Activated T-cell treated with anti-CD3 and anti-CD28 coated beads, Interleukin-2, amount 50 U/mL, for 72 hours (primary cell): ENCODE measurements at places on chromosomes 13 and 19.

DNA sequence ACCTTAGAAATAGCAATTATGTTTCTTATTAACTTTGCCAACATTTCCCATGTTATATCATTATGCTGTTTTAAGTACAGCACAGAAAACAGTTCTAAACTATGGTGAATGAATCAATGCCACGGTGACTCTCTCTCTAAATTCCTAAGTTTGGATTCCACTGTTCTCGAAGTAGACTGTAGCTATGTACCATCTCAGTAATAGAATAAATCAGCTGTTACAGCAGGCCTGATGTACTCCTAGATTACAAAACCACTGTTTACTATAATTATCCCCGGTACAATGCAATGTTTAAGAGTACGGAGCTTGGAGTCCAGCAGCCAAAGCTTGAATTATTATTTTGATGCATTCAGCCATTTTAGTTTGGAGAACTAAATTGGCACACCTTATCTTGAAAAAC lies 476.3 kb upstream of the SLITRK1 start:
- H3K36me3 ChIP-seq: no peaks in the 10 kb centered on the region
- no peak overlapping the region for H3K27ac ChIP-seq
- DNase-seq: no peak
- H3K27me3 ChIP-seq: no peaks in the 10 kb centered on the region

DNA sequence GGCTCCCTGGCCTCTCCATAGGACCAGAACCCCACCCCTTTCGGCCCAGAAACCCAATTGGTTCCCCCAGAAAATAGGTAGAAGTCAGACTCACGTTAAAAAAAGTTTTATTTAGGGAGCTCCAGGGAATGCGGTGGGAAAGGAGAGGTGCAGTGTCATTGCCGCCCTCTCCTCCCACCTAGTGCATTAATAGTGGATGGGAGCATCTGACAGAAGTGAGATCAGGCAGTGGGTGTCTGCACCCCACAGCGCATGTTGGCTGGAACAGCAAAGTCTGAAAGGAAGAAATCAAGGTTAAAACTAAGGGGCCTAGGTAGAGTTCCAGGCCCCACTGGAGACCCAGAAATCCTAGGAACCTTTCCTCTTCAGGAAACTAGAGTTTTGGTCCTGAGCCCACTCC lies 2.1 kb upstream of the PHLDB3 start:
- H3K27me3 ChIP-seq: no peaks in the 10 kb centered on the region
- no peak for DNase-seq
- H3K4me3 ChIP-seq: no peak overlapping the region
- peaks cover 19% of the 10 kb centered on the region for H3K4me1 ChIP-seq
- H3K27ac ChIP-seq: no peak overlapping the region
- peaks cover 3% of the 10 kb centered on the region for H3K36me3 ChIP-seq

DNA sequence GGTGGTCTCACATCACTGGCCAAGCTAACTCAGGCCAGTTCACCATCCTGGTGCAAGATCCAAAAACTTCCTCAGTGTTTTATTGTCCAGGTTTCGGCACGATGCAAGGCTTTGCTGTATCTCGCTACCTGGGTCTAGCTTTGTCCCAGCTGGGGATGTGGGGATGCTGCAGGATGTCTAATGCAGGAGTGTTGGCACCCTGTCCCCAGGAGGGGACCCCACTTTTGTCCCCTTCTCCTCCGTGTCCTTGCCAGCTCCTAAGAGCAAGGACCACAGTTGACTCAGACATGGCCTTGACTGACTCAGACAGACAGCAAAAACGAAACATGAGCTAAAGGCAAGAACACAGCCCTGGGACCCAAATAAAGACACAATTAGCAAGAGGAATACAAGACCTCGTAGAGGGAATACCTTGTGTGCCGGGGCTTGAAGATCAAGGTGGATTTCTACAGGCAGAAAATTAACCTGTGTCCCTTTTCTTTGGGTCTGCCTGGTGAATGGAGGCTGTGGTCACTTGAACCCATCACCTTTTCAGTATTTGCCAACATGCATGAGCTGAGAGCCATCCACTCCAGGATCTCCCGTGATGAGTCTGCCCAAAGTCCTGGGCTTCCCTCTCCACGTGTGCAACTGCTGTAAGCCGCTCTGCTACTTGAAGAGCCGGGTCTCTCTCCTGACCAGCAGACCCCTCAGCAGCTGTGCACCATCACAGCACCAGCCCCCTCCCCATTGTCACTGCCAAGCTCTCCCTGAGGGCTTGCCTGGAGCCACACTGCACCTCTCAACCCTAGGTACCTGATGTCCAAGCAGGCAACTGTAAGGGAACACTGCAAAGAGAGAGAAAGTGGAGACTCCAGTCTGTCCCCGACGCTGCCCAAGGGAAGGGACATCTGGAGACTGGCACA lies 149.5 kb upstream of the ZNF507 start:
- no peak overlapping the region for H3K27ac ChIP-seq
- no peaks in the 10 kb centered on the region for H3K36me3 ChIP-seq
- no peak for DNase-seq
- H3K4me1 ChIP-seq: no peaks in the 10 kb centered on the region
- no peak overlapping the region for H3K4me3 ChIP-seq
- peaks cover 4% of the 10 kb centered on the region for H3K27me3 ChIP-seq

DNA sequence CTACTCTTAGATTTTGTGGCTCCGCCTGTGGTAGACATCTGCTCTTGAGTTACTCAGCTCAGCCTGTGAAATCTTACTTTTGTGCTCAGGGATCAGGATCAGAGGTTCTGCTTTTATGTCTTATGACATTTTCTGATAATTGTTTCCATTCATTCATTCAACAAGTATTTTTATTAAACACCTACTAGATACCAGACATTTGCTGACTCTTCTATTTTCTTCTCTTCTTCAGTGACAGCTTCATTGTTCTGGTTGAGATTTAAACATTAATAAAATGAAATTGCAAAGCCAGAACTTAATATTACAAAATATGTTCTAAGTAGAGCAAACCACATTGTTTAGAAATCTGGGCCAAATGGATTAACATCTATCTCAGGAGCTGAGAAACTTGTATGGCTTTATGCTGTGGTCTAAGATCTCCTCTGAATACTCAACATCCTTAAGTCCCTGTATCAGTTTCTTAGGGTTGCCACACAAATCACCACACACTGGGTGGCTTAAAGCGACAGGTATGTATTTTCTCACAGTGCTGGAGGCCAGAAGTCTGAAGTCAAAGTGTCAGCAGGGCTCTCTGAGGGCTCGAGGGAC lies 15.8 kb upstream of the MICU2 start:
- no peak overlapping the region for H3K27ac ChIP-seq
- H3K27me3 ChIP-seq: peaks cover 29% of the 10 kb centered on the region
- no peaks in the 10 kb centered on the region for H3K4me1 ChIP-seq
- H3K36me3 ChIP-seq: no peaks in the 10 kb centered on the region
- H3K4me3 ChIP-seq: no peak overlapping the region

- H3K4me3 ChIP-seq: no peak overlapping the region
- H3K27me3 ChIP-seq: peaks cover 10% of the 10 kb centered on the region
- H3K36me3 ChIP-seq: no peaks in the 10 kb centered on the region
Observed at GRCh38 chr13:109713681-109714080, 72.7 kb downstream of the IRS2 start.

- H3K27ac ChIP-seq: no peak overlapping the region
- peaks cover 30% of the 10 kb centered on the region for H3K27me3 ChIP-seq
- no peaks in the 10 kb centered on the region for H3K36me3 ChIP-seq
- H3K4me3 ChIP-seq: no peak overlapping the region
- DNase-seq: no peak
Observed at GRCh38 chr13:31081316-31081715, 80.4 kb downstream of the HSPH1 start.

DNA sequence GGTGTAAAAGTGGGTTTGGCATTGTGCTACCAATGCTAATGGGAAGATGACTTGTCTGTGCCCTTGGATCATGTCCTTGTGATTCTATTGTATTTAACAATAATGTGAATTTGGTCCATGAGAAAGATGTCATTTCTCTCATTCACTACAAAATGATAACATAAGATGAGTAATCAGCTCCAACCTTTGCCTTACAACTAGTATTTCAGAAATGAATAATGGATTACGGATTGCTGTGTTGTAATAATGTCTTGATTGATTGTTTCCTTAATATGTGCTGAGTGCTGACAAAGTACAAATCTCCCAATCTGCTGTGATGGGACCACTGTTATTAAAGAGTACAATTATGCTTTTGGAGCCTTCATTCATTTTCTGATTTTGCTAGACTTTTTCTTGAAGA lies 375.0 kb downstream of the PCDH9 start:
- H3K4me1 ChIP-seq: no peaks in the 10 kb centered on the region
- no peak overlapping the region for H3K27ac ChIP-seq
- DNase-seq: no peak
- H3K27me3 ChIP-seq: no peaks in the 10 kb centered on the region
- no peak overlapping the region for H3K4me3 ChIP-seq
- H3K36me3 ChIP-seq: no peaks in the 10 kb centered on the region

DNA sequence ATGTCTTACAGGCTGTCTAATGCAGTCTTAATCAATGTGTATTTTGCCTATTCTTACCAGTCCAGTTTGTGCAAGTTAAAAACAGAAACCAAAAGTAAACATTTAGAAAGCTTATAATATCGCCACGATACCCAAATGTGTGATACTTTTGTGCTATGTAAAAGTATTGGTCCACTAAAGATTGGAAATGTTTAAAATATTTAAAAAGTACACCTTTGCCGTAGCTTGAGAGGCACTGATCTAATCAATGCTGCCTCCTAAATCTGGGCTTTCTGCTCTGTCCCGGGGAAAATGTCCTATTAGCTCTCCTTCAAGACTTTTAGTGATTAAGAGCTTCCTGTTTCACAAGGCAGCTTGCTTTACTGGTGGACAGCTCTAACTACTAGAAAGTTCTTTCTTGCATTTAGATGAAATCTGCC lies 64.7 kb downstream of the DNAJC15 start:
- DNase-seq: no peak
- peaks cover 17% of the 10 kb centered on the region for H3K4me1 ChIP-seq
- H3K27ac ChIP-seq: peak overlapping the region; percentile 40
- peaks cover 12% of the 10 kb centered on the region for H3K36me3 ChIP-seq
- peak overlapping the region; percentile 70 for H3K4me3 ChIP-seq

DNA sequence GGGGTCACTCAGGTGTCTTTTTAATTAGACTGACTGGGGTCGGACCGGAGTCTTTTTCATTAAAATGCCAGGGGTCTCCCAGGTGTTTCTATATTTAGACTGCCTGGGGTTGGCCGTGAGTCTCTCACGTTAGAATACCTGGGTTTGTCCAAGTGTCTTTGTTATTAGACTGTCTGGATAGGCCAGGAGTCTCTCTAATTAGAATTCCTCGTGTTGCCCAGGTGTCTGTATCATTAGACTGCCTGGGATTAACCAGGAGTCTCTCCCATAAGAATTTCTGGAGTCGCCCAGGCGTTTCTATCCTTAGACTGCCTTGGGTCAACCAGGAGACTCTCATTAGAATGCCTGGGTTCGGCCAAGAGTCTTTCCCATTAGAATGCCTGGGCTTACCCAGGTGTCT lies 1445.7 kb downstream of the UQCRFS1 start:
- DNase-seq: no peak
- peaks cover 45% of the 10 kb centered on the region for H3K36me3 ChIP-seq
- no peak overlapping the region for H3K4me3 ChIP-seq
- no peak overlapping the region for H3K27ac ChIP-seq
- no peaks in the 10 kb centered on the region for H3K4me1 ChIP-seq
- H3K27me3 ChIP-seq: no peaks in the 10 kb centered on the region

- no peak for DNase-seq
- peaks cover 35% of the 10 kb centered on the region for H3K4me1 ChIP-seq
- no peak overlapping the region for H3K4me3 ChIP-seq
- peaks cover 34% of the 10 kb centered on the region for H3K27me3 ChIP-seq
Observed at GRCh38 chr19:18412610-18413239, 6.5 kb upstream of the SSBP4 start.

DNA sequence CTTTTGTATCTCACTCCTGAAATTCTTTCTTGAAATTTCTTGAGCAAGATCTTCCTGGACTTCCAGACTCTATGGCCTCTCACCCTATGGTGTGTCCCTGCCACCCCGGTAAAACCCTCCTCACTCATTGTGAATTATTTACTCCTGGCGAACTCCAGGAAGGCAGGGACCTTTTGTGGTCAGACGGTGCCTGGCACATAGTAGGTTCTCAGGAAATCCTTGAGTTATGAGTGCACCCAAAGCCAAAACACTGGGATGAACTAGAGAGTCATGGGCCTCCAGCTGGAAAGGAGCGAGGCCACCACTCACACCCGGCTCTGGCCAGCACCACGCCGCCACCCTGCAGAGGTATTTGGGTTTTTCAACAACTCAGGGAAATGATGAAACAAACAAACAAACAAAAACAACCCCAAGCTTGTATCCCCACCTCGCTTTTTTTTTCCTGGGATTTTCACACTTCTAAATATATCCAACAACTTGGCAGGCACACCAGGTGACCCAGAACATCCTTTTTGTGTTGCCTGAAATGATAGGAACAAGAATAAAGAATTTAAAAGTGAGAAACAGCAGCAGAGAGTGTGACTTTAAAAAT lies 11.2 kb downstream of the HPN start:
- H3K4me3 ChIP-seq: no peak overlapping the region
- peaks cover 5% of the 10 kb centered on the region for H3K4me1 ChIP-seq
- no peak for DNase-seq
- no peak overlapping the region for H3K27ac ChIP-seq
- H3K36me3 ChIP-seq: no peaks in the 10 kb centered on the region
- no peaks in the 10 kb centered on the region for H3K27me3 ChIP-seq

GRCh38 chr13:37076818-37077217 lies 17.3 kb upstream of the SUPT20H start:
- H3K27me3 ChIP-seq: no peaks in the 10 kb centered on the region
- no peak for DNase-seq
- H3K4me1 ChIP-seq: no peaks in the 10 kb centered on the region
- no peaks in the 10 kb centered on the region for H3K36me3 ChIP-seq
- no peak overlapping the region for H3K4me3 ChIP-seq
- no peak overlapping the region for H3K27ac ChIP-seq

GRCh38 chr19:42355896-42356295 lies 30.5 kb downstream of the MEGF8 start:
- no peak for DNase-seq
- H3K36me3 ChIP-seq: no peaks in the 10 kb centered on the region
- no peaks in the 10 kb centered on the region for H3K27me3 ChIP-seq

GRCh38 chr19:17625980-17626379 lies 62.2 kb downstream of the UNC13A start:
- no peak for DNase-seq
- no peaks in the 10 kb centered on the region for H3K36me3 ChIP-seq
- H3K27ac ChIP-seq: no peak overlapping the region
- no peak overlapping the region for H3K4me3 ChIP-seq
- peaks cover 9% of the 10 kb centered on the region for H3K27me3 ChIP-seq
- peaks cover 5% of the 10 kb centered on the region for H3K4me1 ChIP-seq

- DNase-seq: no peak
- peaks cover 33% of the 10 kb centered on the region for H3K4me1 ChIP-seq
- peak overlapping the region; percentile 70 for H3K27ac ChIP-seq
- no peaks in the 10 kb centered on the region for H3K27me3 ChIP-seq
- peaks cover 10% of the 10 kb centered on the region for H3K36me3 ChIP-seq
Observed at GRCh38 chr19:1016647-1017114, 4.2 kb downstream of the TMEM259 start.

DNA sequence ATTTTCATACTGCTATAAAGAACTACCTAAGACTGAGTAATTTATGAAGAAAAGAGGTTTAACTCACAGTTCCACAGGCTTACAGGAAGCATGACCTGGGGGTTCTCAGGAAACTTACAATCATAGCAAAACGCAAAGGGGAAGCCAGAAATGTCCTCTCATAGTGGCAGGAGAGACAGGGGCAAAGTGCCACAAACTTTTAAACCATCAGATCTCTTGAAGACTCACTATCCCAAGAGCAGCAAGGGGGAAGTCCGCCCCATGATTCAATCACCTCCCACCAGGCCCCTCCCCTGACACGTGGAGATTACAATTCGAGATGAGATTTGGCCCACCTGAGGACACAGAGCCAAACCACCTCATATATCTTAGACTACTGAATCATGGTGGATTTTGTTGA lies 198.7 kb downstream of the KCTD12 start:
- peak; percentile 15 for DNase-seq
